ENCODE measurements at places on chromosomes 3 and 15.

DNA sequence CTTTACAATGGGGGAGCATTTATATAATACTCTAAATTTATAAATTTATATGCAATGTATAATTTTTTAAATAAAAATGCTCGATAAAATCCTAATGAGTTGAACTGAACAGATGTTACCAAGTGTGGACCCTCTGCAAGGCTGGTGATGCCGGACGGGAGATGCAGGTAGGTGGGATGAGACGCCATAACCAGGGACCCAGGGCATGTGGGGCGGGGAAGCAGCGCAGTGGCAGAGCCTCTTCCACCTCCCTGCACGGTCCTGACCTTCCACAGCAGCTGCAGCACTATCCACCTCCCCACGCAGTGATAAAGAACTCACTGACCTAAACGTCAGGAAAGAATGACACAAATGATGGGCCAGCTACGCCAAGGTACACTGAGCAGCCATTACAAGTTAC is 12.8 kb downstream of the PCSK6 start:
- no peak for DNase-seq

DNA sequence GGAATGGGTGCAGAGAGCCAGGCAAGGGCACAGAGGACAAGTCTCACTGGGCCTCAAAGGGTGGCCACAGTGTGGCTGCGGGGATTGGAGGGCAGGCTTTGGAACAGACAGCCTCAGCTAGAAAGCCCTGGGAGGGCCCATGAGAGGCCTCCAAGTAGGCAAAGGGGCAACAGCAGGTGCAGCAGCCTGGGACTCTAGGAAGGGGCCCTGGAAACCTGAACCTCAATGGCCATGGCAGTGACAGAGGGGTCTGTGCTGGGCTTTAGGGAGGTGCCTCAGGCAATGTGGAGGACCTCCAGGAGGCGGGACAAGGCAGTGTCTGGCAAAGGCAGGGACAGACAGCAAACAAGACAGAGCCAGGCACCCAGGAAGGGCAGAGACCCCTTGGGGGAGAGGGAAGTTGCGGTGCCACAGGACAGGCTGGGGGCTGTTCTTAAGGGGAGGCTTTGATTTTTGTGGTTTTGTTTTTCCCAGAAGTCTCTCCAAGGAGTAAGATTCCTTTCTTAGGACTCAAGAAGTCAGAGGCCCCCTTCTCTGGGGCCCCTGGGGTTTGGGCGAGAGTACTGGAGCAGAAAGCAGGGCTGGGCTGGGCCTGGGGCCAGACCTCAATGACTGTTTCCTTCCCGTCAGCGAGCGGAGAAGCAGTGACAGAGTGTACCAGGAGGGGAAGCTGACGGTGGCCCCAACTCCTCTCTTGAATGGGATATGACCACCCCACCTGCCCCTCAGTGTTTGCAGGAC is 9.7 kb downstream of the STOML1 start:
- no peak for DNase-seq

- no peak for DNase-seq
These were observed 83.6 kb downstream of the HMG20A start for GRCh38 chr15:77504306-77504705.

GRCh38 chr3:22269831-22270230 is 518.8 kb upstream of the ZNF385D start:
- no peak for DNase-seq

DNA sequence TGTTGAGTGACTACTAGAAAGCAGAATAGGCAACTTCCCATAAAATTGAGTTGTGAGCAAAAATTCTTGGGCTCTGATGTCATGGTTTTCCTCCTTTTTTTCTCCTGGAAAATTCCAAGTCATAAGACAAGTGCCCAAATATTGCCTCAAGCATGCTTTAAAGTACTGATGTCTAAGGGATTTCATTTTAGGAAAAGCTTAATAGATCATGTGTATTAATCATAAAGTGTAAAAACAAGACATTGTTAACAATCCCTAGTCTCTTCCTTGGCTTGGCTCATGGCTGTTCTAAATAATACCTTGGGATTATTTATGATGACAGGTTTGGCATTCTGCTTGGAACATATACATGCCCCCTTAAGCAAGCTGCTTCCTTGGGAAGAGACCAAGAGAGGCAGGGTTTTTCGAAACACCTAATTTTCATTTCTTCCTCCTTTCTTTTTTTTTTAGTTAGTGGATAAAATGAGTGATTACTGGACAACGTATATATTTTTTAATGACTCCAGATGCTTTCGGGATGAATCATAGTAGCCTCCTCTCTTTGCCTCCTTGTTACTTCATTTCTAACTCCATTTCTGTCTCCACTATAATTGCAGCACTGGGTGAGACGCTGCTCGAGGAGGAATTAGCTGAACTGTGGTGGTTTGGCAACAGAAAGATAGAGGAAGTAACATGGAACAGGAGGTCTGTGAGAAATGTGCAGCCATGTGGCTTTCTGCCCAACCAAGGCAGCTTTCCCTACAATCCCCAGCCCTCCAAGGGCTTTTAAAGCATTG is 104.9 kb downstream of the TPRG1 start:
- no peak for DNase-seq
